Endothelial cell (in vitro differentiated cells): ENCODE measurements at places on chromosomes 2 and 18. TPM values are rescaled to one million over a fixed set of nuclear protein-coding genes. Genes with fewer than 3 reads are reported as not detected.

CHRNA1 gene
- total RNA-seq = 0.41 TPM

UGT1A5 gene
- total RNA-seq = not detected

LIPG gene
- total RNA-seq = 19.6 TPM

- H3K27me3 ChIP-seq = peaks cover 6% of the 10 kb centered on the region
- H3K36me3 ChIP-seq = no peaks in the 10 kb centered on the region
- H3K4me1 ChIP-seq = peaks cover 15% of the 10 kb centered on the region
- no peak for DNase-seq
- no peak overlapping the region for H3K4me3 ChIP-seq
Measured at GRCh38 chr2:110124038-110124825, 8.6 kb upstream of the MALL start.

GRCh38 chr18:24894880-24895279, 434.4 kb downstream of the HRH4 start:
- H3K27me3 ChIP-seq = peaks cover 2% of the 10 kb centered on the region
- no peak overlapping the region for H3K27ac ChIP-seq
- H3K4me1 ChIP-seq = peaks cover 20% of the 10 kb centered on the region

GRCh38 chr2:238425979-238426567, 654 bp upstream of the ASB1 start:
- peak overlapping the region; percentile 64 for H3K27ac ChIP-seq
- peaks cover 21% of the 10 kb centered on the region for H3K4me1 ChIP-seq
- peak overlapping the region; percentile 88 for H3K4me3 ChIP-seq
- H3K36me3 ChIP-seq = peaks cover 11% of the 10 kb centered on the region

GRCh38 chr2:208542465-208543041, 136.0 kb downstream of the PTH2R start:
- H3K27ac ChIP-seq = no peak overlapping the region
- peaks cover 2% of the 10 kb centered on the region for H3K4me1 ChIP-seq
- no peaks in the 10 kb centered on the region for H3K27me3 ChIP-seq
- no peak for DNase-seq

GRCh38 chr2:59885541-59885940, 667.9 kb downstream of the BCL11A start:
- H3K36me3 ChIP-seq = no peaks in the 10 kb centered on the region
- H3K4me1 ChIP-seq = peaks cover 12% of the 10 kb centered on the region
- DNase-seq = no peak
- no peaks in the 10 kb centered on the region for H3K27me3 ChIP-seq

DNA sequence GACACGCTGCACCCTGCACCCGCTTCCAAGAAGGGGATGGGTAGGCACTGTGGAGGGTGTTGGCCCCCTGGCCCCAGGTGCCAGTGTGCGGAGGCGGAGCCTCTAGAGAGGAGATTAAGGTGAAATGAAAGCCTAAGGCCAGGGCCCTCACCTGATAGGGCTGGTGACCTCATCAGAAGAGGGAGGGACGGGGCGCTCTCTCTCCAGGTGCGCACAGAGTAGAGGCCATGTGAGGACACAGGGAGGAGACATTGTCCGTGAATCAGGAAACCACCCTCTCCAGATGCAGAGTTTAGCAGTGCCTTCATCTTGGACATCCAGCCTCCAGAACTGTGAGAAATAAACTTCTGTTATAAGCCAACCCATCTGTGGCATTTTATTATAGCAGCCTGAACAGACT, 62.3 kb downstream of the PSMG2 start:
- no peaks in the 10 kb centered on the region for H3K36me3 ChIP-seq
- H3K27me3 ChIP-seq = no peaks in the 10 kb centered on the region
- no peak for DNase-seq
- no peak overlapping the region for H3K27ac ChIP-seq
- no peak overlapping the region for H3K4me3 ChIP-seq

GRCh38 chr18:8703092-8703709, 2.2 kb upstream of the MTCL1 start:
- H3K27ac ChIP-seq = no peak overlapping the region
- peaks cover 24% of the 10 kb centered on the region for H3K27me3 ChIP-seq
- H3K4me3 ChIP-seq = no peak overlapping the region
- peaks cover 3% of the 10 kb centered on the region for H3K36me3 ChIP-seq
- no peak for DNase-seq
- peaks cover 5% of the 10 kb centered on the region for H3K4me1 ChIP-seq
